WERI-Rb-1 (cell line): ENCODE measurements at places on chromosomes 12 and 14.

DNA sequence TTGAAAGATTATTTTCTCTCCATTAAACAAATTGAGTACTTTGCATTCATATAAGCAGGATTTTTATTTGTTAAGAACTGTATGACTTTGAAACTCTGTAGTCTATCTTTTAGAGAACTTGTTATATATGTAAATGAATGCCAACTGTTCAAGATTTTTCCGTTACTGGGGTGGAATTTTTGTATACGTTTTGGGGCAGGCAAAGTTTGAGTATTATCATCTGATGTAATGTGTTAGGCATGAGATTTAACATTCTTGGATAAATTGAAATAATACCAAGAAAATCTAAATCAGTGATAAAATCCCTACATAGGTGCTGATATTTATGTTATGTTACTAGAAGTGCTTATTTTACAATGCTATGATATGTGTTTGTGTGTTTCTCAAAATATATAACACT, 8.4 kb downstream of the CNOT2 start:
- DNase-seq = no peak

DNA sequence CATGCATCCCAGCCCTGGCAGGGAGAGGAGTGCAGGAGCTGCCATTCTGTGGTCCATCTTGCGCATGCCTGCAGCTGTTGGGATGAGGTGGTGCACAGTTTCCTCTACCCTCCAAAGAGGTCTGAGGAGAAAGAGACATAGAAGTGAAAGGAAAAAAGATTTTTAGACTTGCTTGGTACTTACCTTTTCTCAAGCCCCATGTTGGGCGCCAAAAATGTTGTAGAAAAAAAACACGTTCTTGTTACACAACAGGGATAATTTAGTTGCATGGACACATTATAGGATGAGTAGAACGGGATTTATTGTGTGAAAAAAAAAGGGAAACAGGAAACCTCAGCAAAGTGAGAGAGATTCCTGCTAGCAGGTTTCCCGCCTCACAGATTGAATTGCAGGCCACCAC, 244.4 kb upstream of the GARIN2 start:
- no peak for DNase-seq

DNA sequence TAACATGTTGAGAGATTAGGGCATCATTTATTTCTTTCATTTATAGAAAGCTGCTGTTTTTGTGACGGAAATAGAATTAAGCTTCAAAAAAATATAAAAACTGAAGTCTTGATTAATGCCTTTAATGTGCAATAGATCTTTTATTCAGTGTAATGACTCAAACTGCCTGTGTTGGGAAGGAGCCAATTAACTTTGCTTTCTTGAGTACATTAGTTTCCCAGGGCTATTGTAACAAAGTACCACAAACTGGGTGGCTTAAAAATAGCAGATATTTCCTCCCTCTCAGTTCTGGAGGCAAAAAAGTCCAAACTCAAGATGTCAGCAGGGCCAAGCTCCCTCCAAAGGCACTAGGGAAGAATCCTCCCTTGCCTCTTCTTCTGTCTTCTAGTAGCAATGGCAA, 36.6 kb downstream of the EID3 start:
- DNase-seq = no peak

DNA sequence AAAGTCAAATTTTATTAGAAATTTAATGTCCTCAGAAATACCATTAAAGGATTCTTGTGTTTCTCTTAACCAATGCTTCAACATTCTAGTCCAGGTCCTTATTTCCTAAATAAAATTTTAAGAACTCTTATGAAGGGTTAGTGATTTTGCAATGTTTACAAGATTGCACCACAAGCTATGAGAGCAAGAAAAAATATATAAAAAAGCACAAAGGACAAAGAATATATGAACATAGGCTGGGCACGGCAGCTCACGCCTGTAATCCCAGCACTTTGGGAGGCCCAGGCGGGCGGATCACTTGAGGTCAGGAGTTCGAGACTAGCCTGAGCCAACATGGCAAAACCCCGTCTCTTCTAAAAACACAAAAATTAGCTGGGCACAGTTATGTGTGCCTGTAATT, 7.7 kb downstream of the RACGAP1 start:
- no peak for DNase-seq

- DNase-seq = no peak
These were observed 53.7 kb upstream of the OTOGL start for GRCh38 chr12:80045594-80045993.

- DNase-seq = no peak
These were observed 164.9 kb downstream of the DYRK2 start for GRCh38 chr12:67813456-67813904.

DNA sequence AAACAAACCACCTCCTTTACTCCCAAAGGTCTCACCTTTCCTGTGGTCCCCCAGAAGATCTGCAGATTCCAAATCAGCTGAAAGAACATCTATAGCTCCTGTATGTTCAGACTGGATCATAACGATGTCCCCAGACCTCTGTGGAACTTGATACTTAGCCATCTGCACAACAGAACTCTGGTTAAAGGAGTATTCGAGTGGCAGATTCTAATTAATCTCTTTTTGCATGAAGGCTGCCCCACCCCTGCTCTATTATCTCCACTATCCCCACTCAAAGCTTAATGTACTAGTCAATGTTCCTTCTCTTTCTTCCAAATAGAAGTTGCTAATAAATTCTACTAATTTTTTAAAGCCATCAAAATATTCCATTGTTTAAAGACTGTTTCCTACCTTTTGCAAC, 22.8 kb downstream of the GSTZ1 start:
- DNase-seq = no peak

DNA sequence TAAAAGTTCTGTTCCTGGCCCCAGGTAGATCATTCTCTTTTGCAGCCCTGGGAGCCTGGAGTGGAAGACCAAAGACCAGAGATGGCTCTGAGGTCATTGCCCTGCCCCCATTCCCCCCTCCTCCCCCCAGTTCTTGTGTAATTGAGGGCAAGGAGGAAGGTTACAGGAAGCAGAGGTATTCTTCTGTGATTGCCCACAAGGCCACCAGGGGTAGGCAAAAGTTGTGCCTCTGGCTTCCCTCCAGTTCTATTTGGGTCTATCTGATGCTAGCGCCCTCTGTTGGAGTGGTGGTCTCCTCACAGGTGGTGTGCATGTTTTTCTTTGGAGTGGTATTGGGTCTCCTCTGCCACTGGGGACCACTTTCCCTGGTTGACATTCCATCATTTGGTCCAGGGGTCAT, 41.2 kb upstream of the CRY1 start:
- DNase-seq = peak; percentile 57

- DNase-seq = no peak
These were observed 39.9 kb downstream of the GLT8D2 start for GRCh38 chr12:104010121-104010520.

- no peak for DNase-seq
These were observed 32.7 kb downstream of the CCDC92 start for GRCh38 chr12:123939716-123940626.

DNA sequence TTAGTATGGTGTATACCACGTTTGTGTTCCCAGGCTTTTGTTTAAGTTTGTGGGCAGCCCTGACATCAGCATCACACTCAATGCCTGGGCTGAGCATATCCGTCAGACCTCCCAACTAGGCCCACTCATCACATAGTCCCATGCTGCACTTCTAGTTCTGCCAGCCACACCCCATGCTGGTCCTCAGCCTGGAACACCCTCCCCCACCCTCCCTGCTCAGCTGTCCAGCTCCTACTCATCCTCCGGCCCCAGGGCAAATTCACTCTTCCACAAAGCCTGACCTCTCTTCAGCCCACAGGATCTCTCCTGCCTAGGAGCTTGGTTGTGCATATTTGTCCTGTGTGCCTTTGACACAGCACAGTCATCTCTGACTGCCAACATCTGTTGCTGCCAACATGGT, 3.9 kb upstream of the ENDOU start:
- DNase-seq = no peak

DNA sequence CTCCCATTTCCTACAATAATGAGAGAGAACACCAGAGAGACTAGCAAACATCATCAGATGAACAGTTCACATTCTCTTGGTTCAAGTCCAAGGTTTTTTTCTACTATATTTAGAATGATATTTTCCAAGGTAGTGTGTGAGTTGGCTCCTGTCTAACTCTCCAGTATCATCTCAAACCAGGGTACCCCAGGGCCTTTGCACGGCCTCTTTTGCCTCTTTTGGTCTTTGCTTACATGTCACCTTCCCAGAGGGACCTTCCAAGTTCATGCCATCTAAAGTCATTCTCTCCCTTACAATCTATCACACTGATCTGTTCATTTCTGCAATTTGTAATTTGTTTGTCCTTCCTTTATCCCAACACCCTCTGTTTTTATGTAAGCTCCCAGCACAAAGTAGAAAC, 264.5 kb downstream of the VRK1 start:
- no peak for DNase-seq

DNA sequence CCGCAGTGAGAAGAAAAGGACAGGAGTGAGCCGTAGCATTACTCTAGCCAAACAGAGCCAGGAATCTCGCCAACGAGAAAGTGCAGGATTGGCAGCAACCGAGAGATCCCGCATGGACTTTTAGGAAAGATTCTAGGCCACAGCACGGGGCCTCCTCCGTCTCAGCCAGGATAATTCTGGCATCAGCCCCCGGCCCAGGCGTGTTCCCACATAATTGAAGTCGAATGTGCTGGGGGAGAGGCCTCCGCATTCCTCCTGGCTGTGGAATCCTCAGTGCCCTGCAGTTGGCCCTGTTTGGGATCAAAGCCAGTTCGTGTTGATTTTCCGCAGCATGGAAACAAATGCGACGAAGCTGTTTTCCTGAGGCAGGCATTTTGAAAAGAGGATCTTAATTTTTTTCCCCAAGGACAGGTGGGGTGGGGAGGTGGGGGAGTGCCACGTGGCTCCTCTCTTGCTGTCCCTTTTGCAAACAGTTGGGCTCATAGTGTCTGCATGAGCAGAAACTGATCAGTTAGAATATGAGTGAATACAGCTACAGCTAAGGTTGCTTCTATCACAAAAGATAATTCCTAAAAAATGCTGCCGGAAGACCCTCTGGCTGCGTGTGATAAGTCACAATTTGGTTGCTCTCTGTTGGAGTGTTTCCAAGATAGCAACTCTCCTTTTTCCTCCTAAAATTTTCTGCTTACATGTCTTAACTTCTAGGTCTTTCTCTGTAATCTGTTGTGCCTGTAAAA, 37.3 kb upstream of the ATXN2 start:
- DNase-seq = no peak

DNA sequence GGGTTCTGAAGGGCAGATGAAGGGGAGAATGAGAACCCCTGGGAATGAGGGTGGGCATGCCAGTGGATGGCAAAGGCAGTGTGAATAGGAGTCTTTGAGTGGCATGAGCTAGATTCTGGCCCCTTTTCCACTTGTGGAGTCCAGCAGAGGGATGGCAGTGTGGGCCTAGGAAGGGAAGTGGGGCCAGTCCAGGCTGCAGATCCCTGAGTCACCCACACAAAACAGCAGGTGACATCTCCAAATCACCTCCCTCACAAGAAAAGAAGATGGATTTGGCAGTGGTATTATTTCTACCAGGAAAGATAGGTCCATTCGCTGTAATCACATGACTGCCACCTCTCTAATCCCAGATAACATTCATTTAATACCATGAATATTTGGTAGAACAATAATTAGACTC, 151.3 kb downstream of the TTC7B start:
- no peak for DNase-seq

GRCh38 chr12:119715268-119715620, 47.3 kb downstream of the PRKAB1 start:
- DNase-seq = no peak
